ENCODE measurements at places on chromosomes 4 and X.

DNA sequence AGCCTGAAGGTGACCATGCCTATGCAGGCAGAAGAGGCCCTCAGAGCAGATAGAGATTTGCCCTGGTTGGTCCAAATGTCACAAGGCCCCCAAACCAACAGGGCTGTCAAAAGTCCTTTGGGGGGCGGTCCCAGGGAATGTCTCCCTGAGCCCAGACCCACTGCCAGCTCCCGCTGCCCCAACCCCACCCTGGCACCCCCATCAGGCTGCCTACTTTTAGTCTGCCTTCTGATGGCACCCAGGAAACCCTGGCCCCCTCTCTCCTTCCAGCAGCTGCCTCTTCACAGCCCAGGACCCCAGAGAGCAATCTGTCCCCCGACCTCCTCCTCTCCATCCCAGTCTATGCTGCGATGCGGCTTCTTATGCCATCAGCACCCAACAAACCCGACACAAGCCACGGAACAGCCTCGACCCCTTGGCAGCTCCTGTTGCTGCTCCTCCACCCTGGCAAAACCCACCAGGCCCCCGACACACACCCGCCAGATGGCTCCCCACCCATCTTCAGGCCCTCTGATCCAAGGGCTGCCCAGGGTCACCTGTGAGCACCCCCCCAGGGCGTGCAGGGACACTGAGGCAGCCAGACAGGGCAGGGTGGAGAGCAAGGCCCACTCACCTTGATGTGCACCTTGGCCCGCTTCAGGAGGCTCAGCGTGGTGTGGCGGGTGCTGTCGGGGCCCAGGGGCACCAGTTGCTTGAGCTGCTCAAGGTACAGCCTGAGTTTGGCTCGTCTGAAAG lies 9.9 kb downstream of the MXD4 start:
- no peak for DNase-seq

- no peak for DNase-seq
These were observed 609.5 kb upstream of the FAM241A start for GRCh38 chr4:111535792-111536191.

- DNase-seq = no peak
These were observed 4.5 kb upstream of the PLCXD1 start for GRCh38 chrX:276581-277201.

DNA sequence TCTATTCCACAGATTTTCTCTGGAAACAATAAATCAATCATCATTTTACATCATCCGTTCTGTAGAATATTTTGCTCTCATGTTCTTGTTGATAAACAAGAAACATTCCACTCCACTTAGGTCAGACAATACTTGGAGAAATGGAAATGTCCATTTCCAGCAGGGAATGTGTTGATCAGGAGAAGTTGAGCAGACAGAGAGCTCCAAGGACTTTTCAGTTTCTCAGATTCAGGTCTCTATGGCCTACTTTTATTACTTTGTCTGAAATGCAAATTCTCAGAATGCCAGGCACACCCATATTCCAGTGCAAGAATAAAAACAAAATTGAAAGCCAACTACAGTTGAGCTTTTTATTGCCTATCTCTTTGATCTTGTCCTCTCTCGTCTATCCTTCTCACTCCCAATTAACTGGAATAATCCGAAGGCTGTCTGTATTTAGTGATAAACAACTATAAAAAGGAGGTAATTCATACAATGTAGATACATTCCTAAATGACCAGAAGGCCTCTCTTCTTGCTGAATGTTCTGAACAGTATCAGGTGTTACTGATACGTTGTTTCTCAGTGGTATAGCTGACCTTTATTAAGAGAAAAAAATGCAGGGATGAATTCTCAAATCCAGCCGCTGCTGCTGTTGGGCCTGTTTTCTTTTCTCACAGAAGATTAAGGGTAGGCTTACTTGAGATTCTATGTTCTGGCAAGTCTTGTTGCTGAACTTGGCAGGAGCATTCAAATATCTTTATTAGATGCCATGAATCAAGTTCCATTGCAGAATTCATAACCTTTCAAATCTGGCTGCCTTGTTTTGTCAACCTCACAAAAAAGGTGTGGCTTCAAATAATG lies 72.1 kb downstream of the HPGD start:
- DNase-seq = no peak

- DNase-seq = no peak
These were observed 179.8 kb downstream of the SLIT2 start for GRCh38 chr4:20431543-20431951.

- DNase-seq = no peak
These were observed 2.9 kb downstream of the TMSB4X start for GRCh38 chrX:12977761-12978204.

- DNase-seq = no peak
These were observed 30.0 kb upstream of the FGG start for GRCh38 chr4:154642373-154643009.

DNA sequence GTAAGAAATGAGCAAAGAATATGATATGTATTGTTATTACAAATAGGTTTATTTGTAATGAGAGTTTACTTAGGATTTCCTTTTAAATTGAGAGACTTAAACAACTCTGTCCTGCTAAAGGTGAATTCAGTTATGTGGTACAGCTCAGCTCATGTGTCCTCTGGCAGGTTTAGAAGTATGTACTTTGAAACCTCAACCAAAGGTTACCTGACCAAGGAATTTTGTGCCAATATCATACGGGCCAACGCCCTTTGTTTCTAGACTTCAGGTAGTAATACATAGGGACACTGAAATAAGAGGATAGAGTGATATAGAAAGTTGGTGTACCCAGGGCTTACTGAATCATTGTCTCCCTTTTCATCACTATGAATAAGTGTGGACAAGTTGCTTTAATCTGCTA lies 25.7 kb downstream of the SLAIN2 start:
- no peak for DNase-seq

- no peak for DNase-seq
These were observed 1.9 kb upstream of the SNX25 start for GRCh38 chr4:185207466-185207865.

DNA sequence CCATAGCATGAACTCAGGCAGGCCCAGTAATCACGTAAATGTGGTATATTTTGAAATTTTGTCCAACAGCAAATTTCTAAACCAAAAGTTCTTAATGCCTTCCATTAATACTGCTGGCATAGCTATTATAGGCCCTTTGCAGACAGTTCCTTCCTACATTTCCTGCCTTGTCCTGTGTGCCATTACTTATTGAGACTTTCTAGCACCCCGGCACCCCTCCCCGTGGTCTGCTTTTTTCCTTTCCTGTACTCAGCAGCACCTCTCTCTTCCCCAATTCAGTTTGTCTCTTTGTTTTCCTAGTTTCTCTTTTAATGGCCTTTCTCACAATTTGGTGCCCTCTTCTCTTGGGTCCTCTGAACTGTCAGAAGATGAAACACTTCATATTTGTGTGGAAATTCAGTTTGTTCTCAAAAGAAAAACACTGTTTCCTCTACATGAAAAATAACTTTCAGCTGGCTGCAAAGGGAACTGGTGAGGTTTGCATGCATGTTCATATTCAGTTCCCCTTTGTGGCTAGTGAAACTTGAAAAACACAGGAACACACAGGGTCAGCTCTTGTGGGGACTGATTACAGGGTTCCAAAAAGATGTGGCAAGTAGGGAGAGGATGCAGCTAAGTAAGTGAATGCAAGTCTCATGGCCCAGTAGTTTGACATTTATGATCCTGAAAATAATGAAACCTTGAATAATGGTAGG lies 17.1 kb downstream of the GPR34 start:
- no peak for DNase-seq

- no peak for DNase-seq
These were observed 1.5 kb upstream of the PLAC1 start for GRCh38 chrX:134659761-134660160.

GRCh38 chr4:139641218-139641617 lies 24.4 kb upstream of the MGST2 start:
- no peak for DNase-seq

DNA sequence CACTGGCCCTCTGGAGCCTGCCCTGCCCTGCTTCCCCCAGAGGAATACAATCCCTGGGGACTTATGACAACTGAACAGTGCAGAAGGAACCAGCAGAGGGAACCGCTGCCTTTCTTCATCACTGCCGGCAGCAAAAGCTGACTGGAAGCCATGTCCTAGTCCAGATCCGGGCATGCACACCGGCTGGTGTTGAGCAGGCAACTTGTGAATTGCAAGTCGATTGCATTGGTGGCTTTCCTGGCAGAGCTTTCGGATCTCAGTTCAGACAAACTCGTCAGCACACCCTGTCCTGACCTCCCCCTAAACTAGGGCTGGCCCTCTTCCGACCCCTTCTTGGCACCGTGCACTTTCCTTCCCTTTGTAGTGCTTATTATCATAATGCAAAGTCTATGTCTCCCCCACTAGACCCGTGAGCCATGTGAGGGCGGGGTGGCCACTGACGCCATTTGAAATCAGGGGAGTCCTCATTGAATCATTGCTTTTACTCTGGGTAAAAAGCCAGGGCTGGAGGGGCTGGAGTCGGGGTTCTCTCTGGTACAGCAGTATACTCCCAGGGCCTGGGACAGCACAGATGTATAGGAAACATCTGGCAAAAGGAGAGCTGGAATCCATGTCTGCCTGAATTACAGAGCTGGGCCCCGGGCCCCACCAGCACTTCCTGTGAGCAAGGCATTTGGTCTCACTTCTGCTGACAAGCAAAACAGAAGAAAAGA lies 1.8 kb downstream of the ARHGAP4 start:
- DNase-seq = no peak

- no peak for DNase-seq
These were observed 4.6 kb upstream of the TIFA start for GRCh38 chr4:112290341-112290740.

GRCh38 chr4:111454961-111455360 lies 690.3 kb upstream of the FAM241A start:
- no peak for DNase-seq

- DNase-seq = no peak
These were observed 24.7 kb downstream of the FAM53A start for GRCh38 chr4:1659104-1660043.

DNA sequence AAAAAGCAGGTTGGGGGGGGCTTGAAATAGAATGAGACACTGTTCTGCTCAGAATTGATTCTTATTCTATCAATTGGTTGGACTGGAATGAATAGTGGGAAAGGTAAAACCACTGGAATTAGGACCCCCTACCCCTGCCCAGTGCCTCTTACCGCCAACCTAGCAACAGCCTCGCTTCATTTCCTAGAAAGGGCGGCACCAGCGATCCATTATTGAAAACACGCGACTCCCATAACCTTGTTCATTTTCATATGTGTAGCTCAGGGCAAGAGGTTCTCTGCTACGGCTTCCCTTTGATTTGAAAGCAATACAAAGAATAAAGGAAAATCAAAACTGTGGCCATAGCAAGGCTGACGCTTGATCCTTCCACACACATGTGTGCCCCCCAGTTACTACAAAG lies 33.7 kb downstream of the IDS start:
- no peak for DNase-seq

GRCh38 chrX:129783291-129783713 lies 3.6 kb downstream of the SASH3 start:
- no peak for DNase-seq

- DNase-seq = no peak
These were observed 3.3 kb upstream of the AWAT2 start for GRCh38 chrX:70052895-70053615.

- no peak for DNase-seq
These were observed 38.6 kb downstream of the COX7B2 start for GRCh38 chr4:46870411-46870810.

DNA sequence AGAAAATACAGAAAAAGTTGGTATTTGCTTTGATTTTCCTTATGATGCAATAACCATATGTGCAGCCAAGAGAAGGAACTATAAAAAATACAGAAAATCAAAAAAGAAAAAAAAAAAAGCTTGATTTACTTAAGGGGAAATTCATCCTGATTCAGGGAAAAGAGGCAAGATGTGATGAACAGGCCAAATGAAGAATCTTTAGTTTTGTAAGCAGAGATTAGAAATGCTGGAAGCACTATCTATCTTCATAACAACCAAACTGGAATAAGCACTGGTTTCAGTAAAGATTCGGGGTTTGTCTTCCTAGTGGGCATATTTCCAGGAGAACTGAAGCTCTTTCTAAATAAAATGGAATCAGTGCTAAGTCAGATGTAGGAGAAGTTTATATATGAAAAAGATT lies 82.9 kb upstream of the KCNIP4 start:
- no peak for DNase-seq

DNA sequence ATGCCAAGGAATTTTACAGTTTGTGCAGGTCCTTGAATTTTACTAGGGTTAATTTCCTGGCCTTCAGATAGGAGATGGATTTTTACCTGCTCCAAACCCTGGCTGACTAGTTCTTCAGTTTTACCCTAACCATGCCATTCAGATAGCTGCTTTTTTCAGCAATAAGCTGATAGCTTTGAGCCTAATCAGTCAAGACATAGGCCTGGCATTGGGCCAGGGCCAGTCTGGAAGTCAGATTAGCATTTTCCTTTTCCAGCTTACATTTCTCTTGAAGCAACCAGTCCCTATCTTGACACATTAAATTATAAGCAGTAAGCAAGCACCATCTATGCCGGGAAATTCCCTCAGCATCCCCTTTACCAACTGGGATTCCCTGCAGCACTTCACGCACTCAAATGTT lies 177.1 kb downstream of the ADGRA3 start:
- no peak for DNase-seq

DNA sequence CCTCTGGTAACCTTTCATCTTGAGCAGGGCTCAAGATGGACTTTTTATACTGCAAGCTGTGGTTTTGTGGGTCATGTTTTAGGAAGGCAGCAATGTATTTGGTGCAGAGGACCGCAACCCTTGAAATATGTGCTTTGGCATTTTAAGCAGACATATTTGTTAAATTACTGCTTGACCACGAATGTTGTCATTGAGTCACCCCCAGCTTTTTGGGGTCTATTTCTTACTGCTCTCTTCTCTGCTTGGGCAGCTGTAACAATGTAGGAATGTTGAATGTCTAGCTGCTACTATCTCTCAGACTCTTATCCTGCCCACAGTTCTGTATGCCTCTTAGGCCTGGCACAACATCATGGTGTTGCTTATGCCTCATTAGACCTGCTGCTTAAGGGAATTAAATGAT lies 6.0 kb downstream of the RBPJ start:
- DNase-seq = no peak

- DNase-seq = no peak
These were observed 26.7 kb downstream of the SH3RF1 start for GRCh38 chr4:169243825-169244609.

- no peak for DNase-seq
These were observed 216.2 kb upstream of the BMP3 start for GRCh38 chr4:80814266-80814665.

DNA sequence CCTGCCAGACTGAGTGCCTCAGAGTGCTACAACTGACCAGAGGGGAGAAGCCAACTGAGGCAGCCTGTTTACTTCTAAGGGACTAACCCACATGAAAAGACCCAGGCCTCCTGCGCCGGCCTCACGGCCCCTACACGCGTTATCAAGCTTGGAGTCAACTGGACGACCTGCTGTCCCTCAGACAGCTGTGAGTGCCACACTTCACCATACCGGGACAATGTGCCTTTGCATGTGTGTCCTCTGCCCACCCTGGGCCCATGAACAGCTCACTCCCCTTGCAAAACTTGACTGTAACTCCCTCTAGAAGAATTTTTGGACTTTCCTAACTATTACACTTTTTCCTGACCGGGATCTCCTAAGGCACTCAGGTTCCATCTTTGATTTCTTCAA lies 1.8 kb downstream of the NOP14 start:
- DNase-seq = no peak

All from left renal cortex interstitium (tissue), 4 donors.